ENCODE measurements at places on chromosomes 6 and 20. TPM values are rescaled to one million over a fixed set of nuclear protein-coding genes. Genes with fewer than 3 reads are reported as not detected.

The TPD52L1 gene
- total RNA-seq = 11.1 TPM

The KIAA0408 gene
- 1.1 TPM for total RNA-seq

The GPR63 gene
- total RNA-seq = 1.9 TPM

The TRIM15 gene
- not detected for total RNA-seq

The ABHD16B gene
- not detected for total RNA-seq

The MCM3 gene
- 13.0 TPM for total RNA-seq

The PRR18 gene
- not detected for total RNA-seq

The CDC5L gene
- 16.9 TPM for total RNA-seq

The MUC22 gene
- not detected for total RNA-seq

The TRERF1 gene
- 10.2 TPM for total RNA-seq
